ENCODE measurements at places on chromosomes 4 and X. TPM values are rescaled to one million over a fixed set of nuclear protein-coding genes. Genes with fewer than 3 reads are reported as not detected.
A peak's percentile ranks its signal among the peaks of the same experiment; 100 is the strongest.

Gene FRG2
- total RNA-seq, result not detected

GRCh38 chrX:39678914-39679313 is 418.8 kb downstream of the BCOR start:
- H3K4me1 ChIP-seq, result peaks cover 8% of the 10 kb centered on the region
- no peak overlapping the region for H3K4me3 ChIP-seq
- H3K36me3 ChIP-seq, result peaks cover 7% of the 10 kb centered on the region

Gene FIP1L1
- total RNA-seq, result 49.6 TPM

- no peak overlapping the region for H3K27ac ChIP-seq
- peaks cover 39% of the 10 kb centered on the region for H3K27me3 ChIP-seq
- peaks cover 32% of the 10 kb centered on the region for H3K4me1 ChIP-seq
- no peaks in the 10 kb centered on the region for H3K36me3 ChIP-seq
- DNase-seq, result no peak
Measured at GRCh38 chr4:185467101-185467500, 4.4 kb downstream of the CCDC110 start.

DNA sequence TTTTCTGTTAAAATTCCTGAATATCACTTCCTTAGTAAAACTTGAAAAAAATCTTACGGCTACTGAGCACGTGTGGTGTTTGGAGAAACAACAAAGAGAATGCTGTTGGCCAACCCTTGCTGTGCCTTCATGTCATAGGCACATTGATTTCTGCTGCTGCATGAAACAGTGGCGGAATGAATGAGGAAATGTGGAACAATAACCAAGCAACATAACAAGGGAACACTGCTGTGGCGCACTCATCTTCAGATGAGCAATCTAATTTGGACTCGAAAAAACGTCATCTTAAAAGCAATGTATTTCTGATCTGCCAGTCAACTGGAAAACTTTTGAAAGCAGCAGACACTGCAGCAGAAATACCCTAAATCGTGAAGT is 51.4 kb downstream of the PROM1 start:
- H3K36me3 ChIP-seq, result no peaks in the 10 kb centered on the region
- peaks cover 54% of the 10 kb centered on the region for H3K4me1 ChIP-seq
- no peak overlapping the region for H3K4me3 ChIP-seq
- no peak for DNase-seq
- no peaks in the 10 kb centered on the region for H3K27me3 ChIP-seq

GRCh38 chrX:48471504-48471903 is 1.4 kb upstream of the SLC38A5 start:
- H3K4me3 ChIP-seq, result no peak overlapping the region
- DNase-seq, result no peak
- H3K27me3 ChIP-seq, result no peaks in the 10 kb centered on the region
- peaks cover 46% of the 10 kb centered on the region for H3K4me1 ChIP-seq
- no peak overlapping the region for H3K27ac ChIP-seq

GRCh38 chr4:173418639-173419038 is 19.7 kb upstream of the SCRG1 start:
- no peak overlapping the region for H3K4me3 ChIP-seq
- no peak overlapping the region for H3K27ac ChIP-seq
- no peaks in the 10 kb centered on the region for H3K27me3 ChIP-seq
- no peak for DNase-seq
- H3K4me1 ChIP-seq, result no peaks in the 10 kb centered on the region

DNA sequence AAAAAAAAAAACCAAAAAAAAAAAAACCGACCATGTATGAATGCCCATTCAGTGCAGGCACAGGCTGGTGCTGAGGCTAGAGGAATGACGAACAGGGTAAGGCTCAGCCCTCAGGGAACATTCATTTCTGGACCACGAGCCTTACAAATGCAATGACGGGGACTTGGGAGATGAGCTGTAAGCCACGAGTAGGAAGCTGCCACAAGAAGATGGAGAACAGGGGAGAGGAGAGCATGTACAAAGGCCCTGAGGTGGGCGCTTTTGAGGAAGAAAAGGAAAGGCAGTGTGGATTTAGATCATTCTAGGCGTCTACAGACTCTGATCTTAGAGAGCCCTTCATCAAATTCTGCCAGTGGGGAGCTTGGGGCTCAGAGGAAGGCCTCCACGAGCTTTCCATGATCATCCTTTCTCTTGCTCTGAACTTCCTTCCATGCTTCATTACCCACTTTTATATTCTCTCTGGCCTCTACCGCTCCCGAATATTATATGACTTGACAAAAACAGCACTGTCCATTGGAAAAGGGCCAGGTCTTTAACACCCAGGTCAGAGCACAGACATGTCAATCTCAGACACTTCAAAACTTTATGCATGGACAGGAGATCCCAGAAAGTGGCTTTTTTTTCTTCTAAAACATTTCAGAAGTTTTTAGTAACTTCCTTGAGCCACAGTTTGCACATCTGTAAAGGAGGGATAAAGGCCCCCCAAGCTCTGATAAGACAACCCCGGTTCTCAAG is 3.3 kb upstream of the ZNF518B start:
- H3K36me3 ChIP-seq, result no peaks in the 10 kb centered on the region
- H3K4me1 ChIP-seq, result peaks cover 24% of the 10 kb centered on the region
- peak overlapping the region; percentile 18 for H3K4me3 ChIP-seq
- H3K27ac ChIP-seq, result no peak overlapping the region
- H3K27me3 ChIP-seq, result peaks cover 92% of the 10 kb centered on the region

DNA sequence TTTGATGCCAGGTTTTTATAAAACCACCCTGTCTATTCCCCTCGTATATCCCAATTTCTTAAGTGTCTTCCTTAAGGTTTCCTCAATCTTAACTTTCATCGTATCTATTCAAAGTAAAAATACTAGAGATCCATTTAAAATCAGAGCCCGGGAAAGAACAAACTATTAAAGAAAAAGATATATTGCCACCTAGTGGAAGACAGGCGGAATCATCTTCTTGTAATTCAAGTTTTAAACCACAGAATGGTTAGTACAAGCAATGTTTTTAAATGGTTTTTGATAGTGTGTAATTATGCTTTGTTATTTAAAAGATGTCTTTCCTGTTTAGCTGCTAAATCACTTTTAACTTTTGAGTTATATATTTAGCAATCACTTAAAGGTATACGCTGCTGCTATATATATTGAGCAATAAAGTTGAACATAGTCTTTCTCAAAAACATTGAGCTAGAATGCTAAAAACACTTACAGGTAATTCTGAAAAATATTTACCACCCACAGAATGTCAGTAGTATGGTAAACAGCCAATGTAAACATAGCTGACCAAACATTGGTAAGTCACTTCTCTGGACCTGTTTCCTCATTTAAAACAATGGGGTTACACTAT is 18.2 kb downstream of the PRDM8 start:
- H3K4me1 ChIP-seq, result no peaks in the 10 kb centered on the region
- H3K27ac ChIP-seq, result no peak overlapping the region
- DNase-seq, result no peak
- H3K27me3 ChIP-seq, result peaks cover 55% of the 10 kb centered on the region
- H3K36me3 ChIP-seq, result no peaks in the 10 kb centered on the region

DNA sequence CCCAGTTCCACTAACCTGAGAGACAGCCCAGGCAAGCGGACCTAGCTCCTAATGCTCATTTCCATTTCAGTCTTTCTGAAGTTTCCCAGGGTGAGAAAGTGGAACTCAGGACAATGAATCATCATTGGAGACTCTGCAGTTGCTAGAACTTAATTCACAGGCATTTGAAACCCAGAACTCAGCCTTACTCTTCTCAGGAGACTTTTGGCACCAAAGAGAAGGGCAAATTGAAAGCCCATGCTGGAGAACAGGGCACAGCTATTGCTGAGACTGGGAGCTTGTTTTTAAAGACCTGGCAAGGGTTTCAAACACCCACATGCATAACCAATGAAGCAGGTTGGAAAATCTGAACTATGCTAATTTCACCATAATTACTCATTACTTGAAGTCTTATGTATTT is 36.0 kb downstream of the BST1 start:
- H3K27me3 ChIP-seq, result no peaks in the 10 kb centered on the region
- DNase-seq, result no peak
- 0 out of 2 replicates have a peak, but pooled peaks cover 2% of the 10 kb centered on the region for H3K36me3 ChIP-seq
- H3K27ac ChIP-seq, result no peak overlapping the region
- H3K4me3 ChIP-seq, result no peak overlapping the region

Measured in WTC11 (cell line).